ENCODE measurements at places on chromosomes 5 and 9.
A peak's percentile ranks its signal among the peaks of the same experiment; 100 is the strongest.

DNA sequence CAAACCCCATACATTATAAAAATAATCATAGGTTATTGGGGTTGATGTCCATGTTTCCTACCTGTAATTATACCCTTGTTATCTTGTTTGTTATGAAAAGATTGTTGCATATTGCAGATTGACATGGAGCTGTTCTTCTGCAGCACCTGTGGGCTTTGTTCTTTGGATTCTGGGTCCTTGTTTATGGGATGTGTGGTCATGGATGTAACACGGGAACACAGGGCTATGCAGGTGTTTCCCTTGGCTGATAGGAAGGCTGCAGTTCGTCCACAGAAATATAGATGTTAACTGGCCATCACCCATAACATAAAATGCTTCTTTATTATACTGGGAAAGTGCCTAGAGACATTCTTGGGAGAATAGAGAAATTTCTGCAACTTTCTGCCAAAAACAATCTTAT, 77.9 kb downstream of the FBXL7 start:
- DNase-seq: no peak

- DNase-seq: no peak
Measured at GRCh38 chr9:15115041-15115440, 192.0 kb downstream of the TTC39B start.

- DNase-seq: no peak
Measured at GRCh38 chr5:62682059-62682458, 103.4 kb downstream of the LRRC70 start.

DNA sequence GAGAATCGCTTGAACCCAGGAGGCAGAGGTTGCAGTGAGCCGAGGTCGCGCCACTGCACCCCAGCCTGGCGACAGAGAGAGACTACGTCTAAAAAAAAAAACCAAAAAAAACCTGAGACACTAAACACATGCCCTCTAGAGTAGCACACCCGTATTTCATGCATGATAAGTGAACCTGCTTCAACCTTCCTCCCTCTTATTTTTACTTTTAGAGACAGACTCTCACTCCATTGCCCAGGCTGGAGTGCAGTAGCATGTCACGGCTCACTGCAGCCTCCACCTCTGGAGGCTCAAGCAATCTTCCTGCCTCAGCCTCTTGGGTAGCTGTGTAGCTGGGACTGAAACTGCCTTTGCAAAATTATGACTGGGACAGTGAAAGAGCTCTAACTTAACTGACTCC, 17.6 kb upstream of the NANS start:
- no peak for DNase-seq

- peak; percentile 75 for DNase-seq
Measured at GRCh38 chr9:86282979-86283535, 719 bp upstream of the ISCA1 start.

DNA sequence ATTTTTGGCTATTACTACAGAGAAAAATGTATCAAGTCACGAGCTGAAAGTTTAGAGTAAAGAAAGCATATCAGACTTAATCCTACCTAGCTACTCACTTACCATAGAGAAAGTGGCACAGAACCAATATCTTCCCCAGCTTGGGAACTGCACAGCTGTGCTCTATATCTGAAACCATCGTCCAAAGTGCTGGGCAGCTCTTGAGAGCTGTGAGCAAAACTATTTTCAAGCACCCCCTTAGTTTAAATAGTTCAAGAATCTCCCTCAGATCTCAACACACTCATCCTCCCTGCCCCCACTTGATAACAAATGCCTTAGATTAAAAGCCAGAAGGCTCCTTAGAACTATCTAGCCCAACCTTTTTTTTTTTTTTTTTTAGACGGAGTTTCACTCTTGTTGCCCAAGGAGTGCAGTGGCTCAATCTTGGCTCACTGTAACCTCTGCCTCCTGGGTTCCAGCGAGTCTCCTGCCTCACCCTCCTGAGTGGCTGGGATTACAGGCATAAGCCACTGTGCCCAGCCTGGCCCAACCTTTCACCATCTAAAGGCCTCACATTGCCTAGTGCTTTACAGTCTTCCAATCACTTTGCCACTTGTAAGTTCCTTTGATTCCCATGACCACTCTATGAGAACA, 94.2 kb upstream of the APC start:
- no peak for DNase-seq

DNA sequence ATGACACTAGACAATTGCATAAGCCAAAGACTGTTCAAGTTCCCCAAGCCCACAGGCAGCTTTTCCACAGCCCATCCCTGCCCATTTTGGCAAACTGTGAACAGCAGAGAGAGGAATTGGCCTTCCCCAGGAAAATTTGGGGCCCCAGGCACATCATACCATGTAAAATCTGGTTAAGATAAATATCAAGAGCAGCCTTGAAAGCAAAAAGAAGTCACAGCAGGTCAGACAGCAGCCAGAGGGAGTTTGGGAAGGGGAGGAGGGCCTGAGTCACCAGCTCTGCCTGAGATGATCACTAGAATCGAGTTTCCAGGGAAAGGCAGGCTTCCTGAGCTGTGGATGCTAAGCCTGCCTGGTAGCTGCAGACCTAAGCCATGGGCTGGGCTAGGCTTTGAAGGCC, 179.2 kb downstream of the RFK start:
- peak; percentile 71 for DNase-seq
